ENCODE measurements at places on chromosomes 7 and 10. TPM values are rescaled to one million over a fixed set of nuclear protein-coding genes. Genes with fewer than 3 reads are reported as not detected.

The CTAGE4 gene
- 1.6 TPM for total RNA-seq

The SAP25 gene
- 12.8 TPM for total RNA-seq

The MCM10 gene
- 69.0 TPM for total RNA-seq

The TPK1 gene
- total RNA-seq: 15.8 TPM

The GBX1 gene
- not detected for total RNA-seq

The FAM241B gene
- 12.5 TPM for total RNA-seq

The LRRTM3 gene
- not detected for total RNA-seq

The ASB10 gene
- not detected for total RNA-seq

The JAZF1 gene
- total RNA-seq: 3.3 TPM

The LRRC17 gene
- not detected for total RNA-seq

The MEOX2 gene
- not detected for total RNA-seq

The GIMAP6 gene
- total RNA-seq: 21.5 TPM

The MYO3A gene
- total RNA-seq: not detected

The RBP3 gene
- not detected for total RNA-seq

The GPNMB gene
- 1.2 TPM for total RNA-seq

The ABCA13 gene
- total RNA-seq: not detected

The SEC61A2 gene
- 10.8 TPM for total RNA-seq

The CYP2C9 gene
- total RNA-seq: not detected

The FKBP6 gene
- total RNA-seq: not detected
